AG10803 (cell line): ENCODE measurements at places on chromosomes 3 and 15.

DNA sequence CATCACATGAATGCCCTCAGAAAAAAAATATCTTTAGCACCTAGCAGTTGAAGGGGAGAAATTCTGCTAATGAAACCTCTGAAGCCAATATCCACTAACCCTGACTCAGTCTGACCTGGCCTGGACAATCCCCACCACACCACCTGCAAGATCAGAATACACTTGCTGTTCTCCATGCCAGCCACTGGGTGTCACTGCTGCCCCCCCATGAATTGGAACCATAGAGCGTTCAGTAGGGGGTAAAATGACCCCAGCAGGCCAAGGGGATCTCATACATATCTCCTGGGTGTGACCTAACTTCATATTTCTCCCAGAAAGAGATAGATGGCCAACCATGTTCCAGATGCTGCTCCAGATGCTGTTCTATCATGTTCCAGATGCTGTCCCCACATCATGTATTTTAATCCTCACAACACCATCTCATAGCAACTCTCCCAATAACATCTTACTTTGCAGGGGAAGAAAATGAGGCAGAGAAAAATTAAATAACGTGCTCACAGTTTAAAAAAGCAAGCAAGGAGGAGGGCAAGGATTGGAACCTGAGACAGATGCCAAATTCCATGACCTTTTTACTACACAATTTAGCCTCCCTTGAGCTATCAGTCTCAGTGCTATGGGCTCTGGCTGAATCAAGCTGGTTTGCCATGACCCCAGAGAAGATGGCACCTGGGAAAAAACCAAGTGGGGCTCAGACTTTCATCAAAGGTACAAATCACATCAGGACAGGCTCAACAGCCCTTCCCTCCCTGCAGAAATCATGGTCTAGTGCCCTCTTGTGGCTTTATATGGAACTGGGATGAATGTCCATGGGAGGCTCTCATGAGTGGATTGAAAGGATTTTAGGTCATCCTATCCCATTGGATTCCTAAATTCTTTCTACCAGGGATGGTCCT lies 12.4 kb downstream of the NTRK3 start:
- DNase-seq = peak; percentile 29

DNA sequence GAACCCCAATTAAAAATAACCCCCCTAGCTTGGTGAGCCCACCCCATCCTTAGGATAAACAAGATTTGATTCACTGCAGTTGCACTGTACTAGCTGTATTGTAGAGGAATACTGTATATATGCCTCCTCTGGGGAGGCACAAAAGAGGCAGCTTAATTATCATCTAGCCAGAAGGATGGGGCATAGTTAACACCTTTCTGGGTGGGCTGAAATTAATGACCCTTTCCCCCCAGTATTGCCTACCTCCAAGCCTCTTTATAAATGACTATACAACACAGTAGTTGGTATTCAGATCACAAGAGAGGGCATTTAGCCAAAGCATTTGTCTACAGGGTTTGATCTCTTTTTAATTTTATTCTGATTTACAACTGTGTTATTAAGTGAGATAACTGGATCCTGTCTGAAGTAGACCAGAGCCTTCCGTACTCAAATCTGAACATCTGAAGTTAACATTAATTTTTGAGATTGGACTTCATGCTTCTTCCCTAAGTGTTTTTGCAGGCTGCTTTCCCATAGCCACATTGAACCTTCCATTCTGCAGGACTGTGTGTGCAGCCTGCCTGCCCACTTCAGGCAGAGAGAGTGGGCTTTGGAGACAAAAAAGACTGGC lies 807.0 kb upstream of the ARRDC4 start:
- DNase-seq = no peak

- peak; percentile 75 for DNase-seq
These were observed at the start of gene NR2C2 for GRCh38 chr3:14947100-14947885. Gene NR2C2, plus strand, starts transcription at chr3:14947583. Its CDS starts 56,332 bp downstream, at chr3:15003915.

DNA sequence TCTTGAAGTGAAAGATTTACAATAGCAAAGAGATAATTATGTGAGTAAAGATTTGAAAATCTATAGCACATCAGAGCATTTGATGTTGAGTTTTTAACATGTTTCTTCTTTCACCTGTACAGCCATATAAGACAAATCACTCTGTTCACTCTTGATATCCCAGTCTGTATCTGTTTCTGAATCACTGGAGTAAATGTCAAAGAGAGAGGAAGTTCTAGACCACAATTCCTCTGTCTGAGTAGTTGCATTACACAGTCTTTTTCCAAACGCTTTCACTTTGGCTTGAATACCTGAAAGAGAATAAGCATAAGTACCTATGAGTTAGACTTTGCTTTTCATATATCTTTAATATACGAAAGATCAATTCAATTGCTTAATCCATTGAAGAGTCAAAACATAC lies 9.9 kb downstream of the THAP10 start:
- DNase-seq = no peak

DNA sequence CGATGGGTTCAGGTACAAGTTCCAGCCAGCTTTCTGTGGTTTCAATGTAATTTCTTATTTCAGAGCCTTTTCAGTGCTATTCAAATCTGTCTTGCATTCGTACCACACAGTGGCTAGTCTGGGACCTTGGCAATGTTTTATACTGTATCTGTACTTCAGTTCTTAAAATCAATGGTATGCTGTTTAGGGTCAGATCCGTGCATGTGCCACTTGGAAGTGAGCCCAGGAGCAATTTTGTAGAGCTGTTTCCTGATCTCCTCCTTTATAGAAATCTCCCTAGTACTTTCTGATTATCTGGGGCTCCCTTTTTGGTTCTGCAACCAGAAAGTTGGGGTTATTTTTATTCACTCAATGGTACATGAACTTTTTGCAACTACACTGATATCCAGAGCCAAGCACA lies 59.5 kb upstream of the NDUFB4 start:
- no peak for DNase-seq

DNA sequence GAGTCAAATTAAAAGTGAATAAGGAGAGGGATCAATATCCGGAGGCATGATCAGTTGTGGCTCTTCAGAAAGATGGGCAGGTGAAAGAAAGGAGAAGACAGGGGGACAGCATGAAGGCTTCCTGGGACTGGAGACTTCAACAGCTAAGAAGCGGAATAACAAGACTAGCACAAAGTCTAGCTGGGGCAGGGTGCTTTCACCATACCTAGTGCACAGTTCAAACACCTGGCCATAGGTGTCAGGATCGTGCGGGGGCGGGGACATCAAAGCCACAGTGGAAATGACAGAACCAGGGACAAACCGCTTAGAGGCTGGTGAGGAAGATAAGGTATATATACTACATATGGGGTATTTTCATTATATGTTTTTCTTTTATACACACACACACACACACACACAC lies 66.2 kb upstream of the FOXP1 start:
- no peak for DNase-seq

DNA sequence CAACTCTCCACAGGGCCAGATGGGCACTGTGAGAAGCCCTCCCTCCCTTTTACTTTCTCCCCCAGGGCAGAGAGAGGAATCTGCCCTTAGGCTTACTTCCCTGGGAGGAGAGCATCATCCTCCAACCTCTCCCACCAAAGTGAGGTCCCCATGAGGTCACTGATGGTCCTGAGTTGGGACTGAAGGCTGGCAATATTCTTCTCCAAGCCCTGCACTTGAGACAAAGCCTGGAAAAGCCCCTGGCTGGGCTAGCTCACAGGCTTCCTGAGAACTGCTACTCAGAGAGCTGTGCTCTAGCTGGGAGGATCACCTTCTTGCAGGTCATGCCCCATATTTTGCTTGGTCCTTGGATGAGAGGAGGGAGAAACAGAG lies 110.0 kb upstream of the MEF2A start:
- no peak for DNase-seq

- peak; percentile 18 for DNase-seq
These were observed 23.9 kb upstream of the CTXND1 start for GRCh38 chr15:80275961-80276360.

- no peak for DNase-seq
These were observed 34.8 kb downstream of the MCF2L2 start for GRCh38 chr3:183393625-183394024.

- DNase-seq = peak; percentile 85
These were observed 15.3 kb downstream of the OR4F15 start for GRCh38 chr15:101827257-101827656.

DNA sequence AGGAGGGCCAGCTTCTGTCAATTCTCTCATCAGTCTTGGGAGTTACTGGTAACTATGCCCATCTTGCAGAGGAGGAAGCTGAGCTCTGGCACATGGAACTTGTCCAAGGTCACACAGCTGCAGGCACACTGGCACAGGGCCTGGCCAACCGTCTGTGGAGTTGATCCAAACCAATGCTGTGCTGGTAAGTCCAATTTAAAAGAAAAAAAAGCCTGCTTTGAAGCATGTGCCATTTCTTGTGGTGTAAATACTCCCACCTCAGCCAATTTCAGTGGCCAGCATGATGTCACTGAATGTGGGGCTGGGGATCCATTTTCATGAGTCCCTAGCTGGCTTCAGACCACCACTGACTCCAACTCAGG lies 83.4 kb downstream of the CHSY1 start:
- peak; percentile 42 for DNase-seq

DNA sequence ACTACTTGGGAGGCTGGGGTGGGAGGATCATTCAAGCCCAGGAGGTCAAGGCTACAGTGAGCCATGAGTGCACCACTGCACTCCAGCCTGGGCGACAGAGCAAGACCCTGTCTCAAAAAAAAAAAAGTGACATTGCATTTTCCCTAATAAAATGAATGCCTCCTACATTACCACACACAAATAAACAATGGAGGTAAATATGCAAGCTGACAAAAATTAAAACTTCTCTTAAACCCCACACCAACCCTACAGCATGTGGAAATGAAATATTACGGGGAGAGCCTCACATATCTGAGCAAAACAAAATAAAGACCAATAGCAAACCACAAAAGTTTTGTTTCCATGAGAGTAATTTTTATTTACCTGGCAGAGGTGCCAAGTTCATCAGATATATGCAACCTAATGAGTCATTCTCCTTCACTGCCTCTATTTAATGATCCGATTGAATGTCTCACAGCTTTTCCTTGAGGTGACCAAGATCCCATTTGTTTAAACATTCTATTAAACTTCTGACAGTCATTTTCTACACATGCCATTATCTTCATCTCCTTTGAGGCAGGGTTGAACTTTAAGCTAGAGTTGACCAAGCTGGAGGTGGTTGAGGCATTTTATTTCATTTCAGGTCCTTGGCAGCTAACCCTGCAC lies 9.4 kb upstream of the CAV3 start:
- no peak for DNase-seq

DNA sequence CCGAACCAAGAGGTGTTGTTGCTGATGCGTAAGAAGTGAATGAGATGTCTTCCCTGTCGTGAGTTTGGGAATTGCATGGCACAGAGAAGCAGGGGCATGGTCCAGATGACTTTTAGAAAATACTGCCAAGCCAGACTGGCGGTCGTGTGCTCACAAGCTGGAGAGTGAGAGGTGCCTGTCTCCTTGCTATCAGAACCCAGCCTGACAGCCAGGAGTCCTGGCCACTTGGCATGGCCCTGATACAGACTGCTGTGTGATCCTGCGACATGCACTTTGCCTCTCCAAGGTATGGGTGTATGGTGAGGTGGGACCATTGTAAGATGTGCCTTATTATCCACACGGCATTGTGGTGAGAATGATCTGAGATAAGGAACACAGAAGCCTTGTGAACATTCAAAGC lies 93.0 kb downstream of the SMAD3 start:
- DNase-seq = no peak

GRCh38 chr3:151875759-151876158 lies 2.3 kb downstream of the SUCNR1 start:
- no peak for DNase-seq

- no peak for DNase-seq
These were observed 1264.2 kb downstream of the ROBO2 start for GRCh38 chr3:78304115-78304514.

- DNase-seq = peak; percentile 34
These were observed 155.5 kb upstream of the TMC3 start for GRCh38 chr15:81529481-81529880.

- no peak for DNase-seq
These were observed 8.6 kb upstream of the CHAC1 start for GRCh38 chr15:40944510-40945296.

- no peak for DNase-seq
These were observed 102.9 kb downstream of the CACNA1D start for GRCh38 chr3:53597136-53597915.

DNA sequence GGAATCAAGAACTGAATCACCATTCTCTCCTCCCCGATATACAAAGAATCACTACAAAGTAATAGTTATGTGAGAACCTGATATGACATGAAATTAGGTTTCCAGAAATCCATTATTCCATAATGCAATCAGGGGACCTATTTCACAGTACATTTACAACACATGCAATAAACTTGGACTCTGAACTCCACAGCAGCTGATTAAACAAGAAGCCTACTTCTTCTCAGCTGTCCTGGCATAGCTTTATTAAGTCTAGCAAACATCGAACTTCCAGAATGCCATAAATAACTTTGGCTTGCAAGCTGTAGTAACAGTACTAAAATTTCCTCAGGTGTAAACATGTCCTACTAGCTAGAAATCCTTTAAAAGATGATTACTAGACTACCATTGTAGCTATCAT lies 17.8 kb downstream of the PDCD10 start:
- no peak for DNase-seq

- DNase-seq = peak; percentile 89
These were observed at the start of gene ARPP19 for GRCh38 chr15:52568601-52569585. Gene ARPP19, minus strand, starts transcription at chr15:52569030. Its CDS starts 138 bp downstream, at chr15:52568892.

DNA sequence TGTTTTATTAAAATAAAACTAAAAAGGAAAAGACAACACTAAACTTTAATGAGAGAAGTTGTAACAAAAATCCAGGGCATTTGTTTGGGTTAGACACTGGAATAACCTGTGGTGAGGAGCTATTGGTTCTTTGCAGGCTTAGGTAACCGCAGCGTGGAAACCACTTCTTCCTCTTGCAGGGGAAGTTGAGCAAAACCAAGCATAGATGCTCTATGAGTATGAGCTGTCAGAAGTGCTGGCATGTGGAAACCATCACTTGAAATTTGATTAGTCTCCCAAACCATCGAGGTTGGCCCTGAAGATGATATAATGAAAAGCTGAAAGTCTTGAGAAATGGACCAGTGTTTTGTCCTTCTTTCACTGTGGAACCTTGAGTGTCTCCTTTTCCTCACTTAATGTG lies 127.1 kb upstream of the RBMS3 start:
- peak; percentile 43 for DNase-seq
